Inflammatory macrophage (primary cell): ENCODE measurements at places on chromosomes 2 and 18.

DNA sequence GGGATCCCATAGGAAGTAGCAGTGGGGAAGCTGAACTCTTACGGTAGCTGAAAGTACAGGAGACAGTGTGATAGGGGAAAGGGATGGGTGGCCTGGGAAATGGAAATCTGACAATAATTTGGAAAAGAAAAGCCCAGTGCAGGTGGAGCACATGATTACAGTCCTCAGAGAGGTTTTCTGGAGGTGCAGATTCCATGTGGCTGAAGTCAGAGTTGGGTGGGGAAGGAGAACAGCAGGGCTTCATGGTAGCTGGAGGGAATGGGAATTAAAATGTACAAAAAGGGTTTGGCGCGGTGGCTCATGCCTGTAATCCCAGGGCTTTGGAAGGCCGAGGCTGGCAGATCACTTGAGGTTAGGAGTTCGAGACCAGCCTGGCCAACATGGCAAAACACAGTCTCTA lies 12.2 kb downstream of the HRH4 start:
- no peak for DNase-seq

- DNase-seq: no peak
These were observed 382.2 kb upstream of the TRIB2 start for GRCh38 chr2:12334412-12334966.

DNA sequence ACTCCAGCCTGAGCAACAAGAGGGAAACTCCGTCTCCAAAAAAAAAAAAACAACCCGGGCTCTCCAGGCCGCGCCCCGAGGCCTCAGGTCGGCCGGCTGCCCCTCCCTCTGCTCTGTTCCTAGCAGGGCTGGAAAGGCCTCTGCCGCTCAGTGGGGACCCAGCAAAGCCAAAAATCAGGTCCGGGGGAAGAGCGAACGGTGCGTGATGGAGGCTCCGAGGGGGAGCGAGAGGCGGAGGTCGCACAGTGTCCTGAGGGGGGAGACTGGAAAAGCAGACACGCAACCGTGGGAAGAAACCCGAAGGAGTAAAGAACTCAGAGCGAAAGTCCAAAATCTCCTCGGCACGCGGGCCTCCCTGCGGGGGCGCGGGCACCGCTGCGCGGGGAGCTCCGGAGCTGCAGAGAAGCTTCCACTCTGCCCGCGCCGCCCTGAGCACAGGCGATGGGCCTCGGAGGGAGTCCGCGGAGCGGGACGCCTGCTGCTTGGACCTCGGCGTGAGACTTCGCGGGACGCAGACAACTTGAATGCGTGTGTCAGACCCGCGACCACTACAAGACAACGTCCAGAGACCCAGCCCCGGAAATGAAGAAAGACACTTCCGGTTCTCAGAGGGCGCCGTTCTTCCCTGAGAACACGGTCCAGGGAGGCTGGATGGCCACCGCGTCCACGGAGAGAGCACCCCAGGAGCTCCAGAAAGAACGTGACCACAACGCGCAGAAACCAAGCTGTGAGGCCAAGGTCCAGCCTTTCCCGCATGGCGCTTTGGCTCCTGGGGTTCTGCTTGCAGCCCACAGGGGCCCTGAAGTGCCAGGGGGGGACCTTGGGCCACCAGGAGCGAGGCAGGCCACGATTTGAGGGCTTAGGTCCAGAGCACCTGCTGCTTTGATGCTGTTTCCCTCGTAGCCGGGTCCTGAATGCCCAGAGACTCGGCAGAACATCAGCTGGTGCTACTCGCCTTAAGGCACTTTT lies 219.8 kb downstream of the DPP10 start:
- DNase-seq: no peak

GRCh38 chr18:75582406-75582821 lies 154.9 kb upstream of the SMIM21 start:
- no peak for DNase-seq

GRCh38 chr2:104375206-104375605 lies 478.7 kb upstream of the POU3F3 start:
- no peak for DNase-seq

GRCh38 chr2:222451224-222451674 lies 26.9 kb downstream of the SGPP2 start:
- no peak for DNase-seq

DNA sequence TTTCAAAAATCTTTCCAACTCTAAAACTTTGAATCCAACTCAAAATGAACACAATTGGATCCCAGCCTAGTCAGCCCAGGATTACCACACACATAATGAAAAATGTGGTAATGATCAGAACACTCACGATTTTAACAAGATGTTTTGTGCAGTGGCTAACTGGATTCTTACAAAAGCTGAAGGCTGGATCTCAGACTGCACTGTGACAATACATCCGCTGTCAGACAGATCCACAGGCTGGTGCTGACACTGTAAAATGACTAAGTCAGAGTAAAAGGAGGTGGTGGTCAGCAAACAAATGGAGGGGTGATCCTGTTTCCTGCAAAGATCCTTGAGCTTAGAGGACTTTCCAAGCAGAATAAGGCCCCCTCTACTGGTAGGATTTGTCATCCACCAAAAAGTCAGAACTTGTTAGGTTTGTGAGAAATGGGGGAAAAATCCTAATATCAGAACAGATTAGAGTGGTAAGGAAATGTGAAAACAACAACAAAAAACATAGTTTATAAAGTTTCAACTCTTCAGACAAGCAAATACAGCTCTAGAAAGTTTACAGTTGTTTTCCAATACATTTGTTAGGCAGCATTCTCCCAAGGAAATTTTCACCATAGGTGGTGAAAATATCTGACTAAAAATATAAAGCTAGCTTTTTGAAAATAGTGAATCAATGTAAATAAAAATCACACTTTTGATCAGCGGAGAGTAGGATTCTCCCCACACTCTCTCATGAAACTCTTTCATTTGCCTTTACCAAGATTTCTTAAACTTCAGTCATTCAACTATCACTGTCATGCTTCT lies 211.9 kb downstream of the AGPS start:
- DNase-seq: peak; percentile 20

GRCh38 chr2:183984871-183985270 lies 613.5 kb upstream of the ZNF804A start:
- no peak for DNase-seq

DNA sequence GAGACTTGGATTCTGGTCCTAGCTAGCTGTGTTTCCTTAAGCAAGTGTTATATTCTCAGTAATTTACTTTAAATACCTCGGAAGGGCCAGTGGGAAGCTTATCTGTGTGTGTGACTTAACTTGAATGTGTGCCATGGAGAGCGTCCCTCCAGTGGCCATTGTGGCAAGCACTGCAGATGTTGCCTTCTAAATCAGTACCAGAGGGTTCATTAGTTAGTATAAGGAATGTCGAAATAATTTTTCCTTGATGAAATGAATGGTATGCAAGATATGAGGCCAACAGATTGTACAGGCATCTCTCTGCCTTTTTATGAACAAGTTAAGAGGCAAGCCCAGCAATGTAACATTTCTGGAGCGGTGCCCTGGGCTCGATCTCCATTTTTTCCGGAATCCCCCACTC lies 52.0 kb downstream of the FBXO36 start:
- DNase-seq: no peak

DNA sequence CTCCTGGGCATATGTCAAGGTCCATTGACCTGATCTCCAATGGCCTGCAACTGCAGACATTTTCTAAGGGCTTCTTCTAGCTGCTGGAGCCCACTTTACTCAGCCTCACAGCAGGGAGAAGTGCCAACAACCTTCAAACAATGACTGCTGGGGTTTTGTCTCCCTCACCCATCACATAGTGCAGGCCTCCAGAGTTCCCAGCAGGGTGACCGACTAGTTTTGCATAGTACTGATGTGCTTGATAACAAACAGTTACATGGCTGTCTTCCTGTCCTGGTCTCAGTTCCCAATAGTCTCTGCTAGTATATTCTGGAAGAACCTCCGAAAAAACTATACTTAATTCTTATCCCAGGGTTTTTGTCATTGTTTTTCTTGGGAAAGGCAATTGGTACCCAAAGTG lies 10.4 kb upstream of the NETO1 start:
- no peak for DNase-seq

- DNase-seq: peak; percentile 55
These were observed 15.0 kb upstream of the IL1RN start for GRCh38 chr2:113112441-113112840.

GRCh38 chr2:215120401-215120800 lies 18.0 kb downstream of the ABCA12 start:
- no peak for DNase-seq

- no peak for DNase-seq
These were observed 266.8 kb upstream of the SMIM21 start for GRCh38 chr18:75694292-75694691.

- no peak for DNase-seq
These were observed 23.6 kb downstream of the STAT4 start for GRCh38 chr2:191127235-191127634.
